ENCODE measurements at places on chromosomes 13 and 19.

DNA sequence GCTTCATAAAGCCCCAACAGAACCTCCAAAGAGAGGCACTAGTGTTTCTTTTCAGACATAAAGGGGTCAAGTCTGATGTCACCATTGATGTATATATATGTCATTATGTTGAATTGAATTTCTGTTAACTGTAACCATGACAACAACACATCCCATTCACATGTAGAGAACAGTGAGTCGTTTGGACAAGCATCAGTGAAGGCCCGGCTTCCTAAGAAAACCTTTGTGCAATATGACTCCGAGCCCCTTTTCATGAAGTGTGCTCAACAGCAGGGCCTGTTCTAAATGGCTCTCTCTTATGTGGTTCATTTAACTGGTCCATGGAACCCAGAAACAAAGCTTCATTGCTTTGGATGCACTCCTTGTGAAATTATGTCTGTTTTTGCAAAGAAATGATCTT lies 67.2 kb upstream of the UBL3 start:
- no peak for DNase-seq

GRCh38 chr19:5417495-5418436 lies 37.5 kb upstream of the ZNRF4 start:
- DNase-seq, result no peak

DNA sequence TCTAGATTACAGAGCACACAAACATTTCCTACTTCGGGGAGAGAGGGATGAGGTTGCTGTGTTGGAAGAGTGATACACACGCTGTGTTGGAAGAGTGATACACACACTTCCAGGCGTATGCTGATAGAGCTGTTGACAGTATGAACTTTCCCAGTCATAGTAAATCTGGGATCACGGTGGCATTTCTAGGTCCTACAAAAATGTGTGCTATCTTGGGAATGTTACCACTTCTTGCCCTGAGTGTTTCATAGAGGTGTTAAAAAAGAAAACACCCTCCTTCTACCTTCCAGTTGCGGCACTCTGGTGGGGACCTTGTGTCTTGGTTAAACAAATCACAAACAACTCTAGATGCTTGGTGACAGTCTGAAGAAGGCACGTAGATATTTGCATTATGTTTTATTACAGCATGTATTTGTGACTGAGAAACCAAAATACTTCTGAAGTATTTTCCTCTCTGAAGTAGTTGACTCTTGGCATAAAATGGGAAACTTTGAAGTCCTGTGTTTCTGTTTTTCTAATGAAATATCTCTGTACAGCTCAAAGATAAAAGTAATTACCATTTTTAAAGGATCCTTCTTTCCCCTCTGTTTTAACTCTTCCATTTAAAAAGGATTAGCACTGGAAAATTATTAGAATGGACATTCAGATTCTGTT lies 52.5 kb downstream of the ARHGAP35 start:
- no peak for DNase-seq

DNA sequence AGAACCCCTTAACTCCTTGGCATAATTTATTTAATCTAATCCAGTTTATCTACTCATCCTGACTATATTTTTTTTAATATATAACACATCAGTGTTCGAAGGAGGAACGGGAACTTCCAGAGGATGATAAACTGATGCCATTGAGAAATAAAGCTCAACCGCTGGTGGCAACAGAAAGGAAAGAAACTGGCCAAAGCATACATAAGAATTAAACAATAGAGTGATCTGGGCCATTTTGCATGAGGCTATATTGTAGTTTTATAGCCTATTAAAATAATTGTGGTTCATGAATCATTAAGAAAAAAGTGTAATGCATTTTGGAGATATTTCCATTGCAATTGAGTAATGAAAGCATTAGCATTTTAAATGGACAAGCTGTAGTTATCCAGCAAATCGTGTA lies 94.2 kb downstream of the FRY start:
- no peak for DNase-seq

DNA sequence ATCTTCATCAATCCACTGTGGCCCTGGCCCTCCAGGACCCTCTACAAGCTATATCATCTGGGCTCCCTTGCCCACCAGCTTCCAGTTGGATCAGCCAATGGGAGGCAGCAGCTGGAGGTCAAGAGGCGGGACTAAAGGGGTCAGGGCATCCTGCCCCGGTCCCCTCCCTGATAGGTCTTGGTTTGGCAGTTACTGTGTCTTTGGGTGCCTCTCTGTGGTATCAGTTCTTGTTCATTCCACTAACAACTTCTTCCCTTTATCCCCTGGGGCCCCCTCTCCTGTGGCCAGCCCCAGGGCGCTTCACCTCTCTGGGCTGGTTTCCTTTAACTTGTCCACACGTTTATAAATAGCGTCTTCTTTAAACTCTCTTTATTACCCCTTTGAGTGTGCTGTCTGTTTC lies 83.6 kb downstream of the DCT start:
- no peak for DNase-seq

DNA sequence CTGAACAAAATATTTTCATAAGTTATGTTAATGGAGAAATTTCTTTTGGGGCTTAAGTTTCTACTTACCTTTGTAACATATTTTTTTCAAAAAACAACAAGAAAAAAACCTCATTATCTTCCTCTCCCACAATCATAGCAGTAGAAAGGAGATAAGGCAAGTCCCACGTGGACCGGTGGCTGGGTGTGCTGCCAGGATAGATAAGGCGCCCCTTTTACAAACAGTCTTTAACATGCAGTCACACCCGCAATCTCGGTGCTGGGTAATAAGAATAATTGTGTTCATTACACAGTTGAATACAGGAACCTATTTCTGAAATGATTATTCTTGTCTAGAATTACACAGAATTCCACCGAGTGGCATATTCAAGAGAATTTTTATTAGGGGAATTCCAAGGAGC lies 1202.3 kb downstream of the UQCRFS1 start:
- no peak for DNase-seq

- no peak for DNase-seq
Observed at GRCh38 chr13:102724923-102725322, 30.1 kb upstream of the METTL21C start.

DNA sequence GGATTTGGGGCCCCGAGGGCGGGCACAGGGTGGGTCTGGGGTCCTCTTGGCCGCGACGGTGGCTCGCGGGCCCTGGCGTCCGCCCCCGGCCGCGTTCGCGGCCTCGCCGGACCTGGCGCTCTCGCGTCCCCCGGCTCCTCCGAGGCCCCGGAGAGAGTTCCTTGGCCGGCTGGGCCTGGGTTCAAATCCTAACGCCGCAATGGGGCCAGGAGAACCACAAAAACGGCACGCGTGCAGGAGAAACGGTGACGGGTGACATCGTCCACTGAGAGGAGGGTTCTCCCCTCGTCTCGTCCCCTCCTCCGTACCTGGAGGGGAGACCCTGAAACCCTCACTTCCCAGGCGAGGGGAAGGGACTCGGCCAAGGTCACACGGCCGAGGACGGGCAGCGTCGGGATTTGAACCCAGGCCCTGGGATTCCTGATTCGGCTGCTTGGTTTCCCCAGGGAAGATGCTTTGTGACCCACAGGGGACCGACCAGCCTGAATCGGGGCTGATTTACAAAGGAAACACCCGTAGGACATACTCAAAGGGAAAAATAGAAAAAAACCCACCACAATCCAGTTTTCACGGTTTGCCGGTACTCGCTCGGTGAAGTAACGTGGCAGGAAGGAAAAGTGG lies 624 bp downstream of the SAFB start:
- DNase-seq, result no peak

GRCh38 chr13:28322256-28322905 lies 172.5 kb downstream of the FLT1 start:
- DNase-seq, result no peak

GRCh38 chr19:47608969-47609905 lies at the start of gene BICRA:
TSS of gene BICRA (plus strand) at chr19:47609134. CDS start at chr19:47673575, 64,441 bp downstream.
- DNase-seq, result no peak

GRCh38 chr19:20422216-20423205 lies 143.1 kb downstream of the ZNF737 start:
- DNase-seq, result no peak

DNA sequence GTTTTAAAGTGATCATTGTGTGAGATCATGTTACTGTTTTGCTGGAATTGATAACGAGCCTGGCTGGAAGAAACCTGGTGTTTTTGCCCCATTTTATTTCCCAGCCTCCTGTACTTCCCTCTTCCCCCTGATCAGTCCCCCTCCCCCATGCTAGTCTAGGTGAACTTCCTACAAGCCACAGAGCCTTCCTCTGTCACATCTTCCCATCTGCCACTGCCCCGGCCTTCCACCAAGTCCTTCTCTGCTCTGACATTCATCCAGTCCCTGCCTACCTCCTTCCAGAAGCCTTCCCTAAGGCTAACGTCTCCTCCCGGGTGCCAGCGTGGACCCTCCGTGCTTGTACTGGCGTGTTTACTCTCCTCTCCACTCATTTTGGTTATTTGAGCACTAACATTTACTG lies 14.3 kb downstream of the FARP1 start:
- DNase-seq, result no peak

GRCh38 chr13:94332359-94333096 lies 147.0 kb downstream of the DCT start:
- DNase-seq, result no peak

DNA sequence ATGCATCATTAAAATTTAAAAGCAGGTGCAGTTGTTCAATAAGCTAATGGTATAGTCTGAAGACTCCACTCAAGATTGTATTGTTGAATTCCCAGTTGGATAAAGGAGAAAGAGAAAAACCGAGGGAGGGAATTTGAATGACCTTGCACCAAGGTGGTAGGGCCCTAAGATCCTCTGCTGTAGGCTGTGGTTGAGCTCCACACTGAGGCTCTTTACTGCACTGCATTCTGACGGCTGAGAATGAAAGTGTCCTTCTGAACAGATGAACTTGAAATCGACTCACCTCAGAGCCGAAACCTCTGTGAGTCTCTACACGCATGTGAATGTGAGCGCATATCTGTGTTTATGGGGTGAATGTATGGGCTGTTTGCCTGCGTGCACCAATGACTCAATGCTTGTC lies 388.9 kb upstream of the DACH1 start:
- peak; percentile 12 for DNase-seq

DNA sequence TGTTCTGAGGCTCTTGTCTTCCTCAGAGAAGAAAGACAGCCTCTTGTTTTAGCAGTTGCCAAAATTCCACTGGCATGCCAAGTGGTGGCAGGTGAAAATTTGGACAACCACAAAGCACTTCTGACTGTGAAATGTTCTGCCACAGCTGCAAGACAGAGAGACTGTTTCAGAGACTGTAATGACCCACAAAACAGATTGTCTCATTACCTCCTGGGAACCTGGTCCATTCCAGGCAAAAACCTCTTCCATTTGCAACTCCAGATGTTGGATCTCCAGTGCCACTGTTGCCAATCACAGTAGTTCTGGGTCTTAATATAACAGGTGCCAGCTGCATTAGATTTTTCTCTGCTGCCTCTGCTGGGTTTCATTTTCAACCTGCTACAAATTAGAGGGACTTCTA lies 911.5 kb downstream of the UQCRFS1 start:
- DNase-seq, result no peak

DNA sequence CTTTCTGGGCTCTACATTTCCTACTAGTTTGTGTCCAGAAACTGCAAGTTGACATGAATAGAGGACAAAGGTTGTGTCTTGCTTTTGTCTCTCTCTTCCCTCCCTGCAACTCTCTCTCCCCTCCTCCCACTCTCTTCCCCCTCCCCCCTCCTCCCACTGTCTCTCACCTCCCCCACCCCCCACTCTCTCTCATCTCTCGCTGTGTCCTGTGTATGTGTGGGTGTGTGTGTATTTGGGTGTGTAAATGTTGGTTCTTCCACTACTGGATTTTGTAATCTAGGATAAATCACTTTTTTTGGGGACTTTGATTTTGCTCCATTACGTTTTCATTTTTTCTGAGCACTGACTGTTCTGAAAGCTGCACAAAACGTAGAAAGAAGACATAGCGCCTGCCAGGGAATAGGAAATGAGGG lies 48.4 kb downstream of the AKAP11 start:
- no peak for DNase-seq

DNA sequence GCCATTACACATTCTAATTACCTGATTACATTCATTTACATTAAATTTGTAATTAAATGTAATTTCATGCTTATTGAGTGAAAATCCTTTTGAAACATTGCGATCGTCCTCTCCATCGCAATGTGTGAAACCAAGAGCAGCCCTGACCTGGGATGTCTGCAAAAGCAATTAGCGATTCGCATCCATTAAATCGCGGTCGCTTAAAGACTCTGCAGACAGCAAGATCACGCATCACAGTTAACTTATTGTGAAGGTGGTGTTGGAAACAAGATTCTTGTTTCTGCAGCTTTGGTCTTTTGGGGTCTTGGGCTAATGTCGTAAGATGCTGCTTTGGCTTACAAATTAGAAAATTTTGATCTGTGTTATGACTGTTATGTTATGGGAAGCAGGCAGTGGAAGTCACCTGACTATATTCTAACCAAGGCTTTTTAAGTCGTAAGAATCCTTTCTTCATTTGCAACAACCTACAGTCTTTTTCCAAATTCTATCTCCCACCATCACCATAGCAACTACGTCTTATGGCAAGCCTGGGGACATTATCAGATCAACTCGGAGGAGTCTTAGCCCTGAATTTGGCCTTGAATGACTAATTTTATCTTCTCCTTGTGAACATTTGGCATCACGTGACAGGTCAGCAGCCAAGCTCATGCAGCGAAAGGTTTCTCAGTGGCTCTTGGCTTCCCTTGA lies 142.8 kb upstream of the SOX1 start:
- no peak for DNase-seq

- DNase-seq, result no peak
Observed at GRCh38 chr13:97067017-97067895, 73.0 kb upstream of the OXGR1 start.

- DNase-seq, result no peak
Observed at GRCh38 chr19:54137699-54138488, at the start of gene CNOT3. TSS of gene CNOT3 (plus strand) at chr19:54137762. CDS start at chr19:54142979, 5,217 bp downstream.

DNA sequence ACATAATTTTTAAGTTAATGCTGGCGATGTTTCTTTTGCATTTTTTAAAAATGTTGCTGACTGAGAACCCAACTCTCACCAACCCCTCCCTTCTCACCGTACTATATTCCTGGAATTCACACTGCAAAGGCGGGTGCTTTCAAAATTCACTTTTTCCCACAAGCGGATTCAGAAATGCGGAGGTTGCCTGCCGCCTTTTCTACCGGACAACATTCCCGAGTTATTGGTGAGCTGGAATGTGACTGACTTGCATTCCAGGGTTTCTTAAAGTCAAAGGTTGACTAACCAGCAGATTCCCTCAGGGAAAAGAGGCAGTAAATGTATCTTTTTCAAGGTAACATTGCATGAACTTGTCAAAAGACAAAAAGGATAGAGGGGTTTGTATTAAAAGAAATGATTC lies 113.3 kb downstream of the RAB20 start:
- no peak for DNase-seq

DNA sequence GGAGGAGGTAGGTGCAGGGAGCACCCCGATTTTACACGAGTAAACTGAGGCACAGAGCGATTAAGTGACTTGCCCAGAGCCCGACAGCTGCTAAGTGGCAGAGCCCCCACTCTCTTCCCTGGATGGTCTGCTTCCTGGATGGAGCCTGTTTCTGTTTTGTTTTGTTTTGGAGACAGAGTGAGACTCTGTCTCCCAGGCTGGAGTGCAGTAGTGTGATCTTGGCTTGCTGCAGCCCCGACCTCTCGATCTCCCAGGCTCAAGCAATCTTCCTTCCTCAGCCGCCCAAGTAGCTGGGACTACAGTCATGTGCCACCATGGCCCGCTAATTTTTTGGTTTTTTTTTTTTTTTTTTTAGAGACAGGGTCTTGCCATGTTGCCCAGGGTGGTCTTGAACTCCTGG lies 17.3 kb downstream of the BICRA start:
- DNase-seq, result no peak

GRCh38 chr19:14555918-14556661 lies 15.8 kb downstream of the NDUFB7 start:
- no peak for DNase-seq
